Activated CD8-positive, alpha-beta memory T cell treated with anti-CD3 and anti-CD28 coated beads for 1 hour (primary cell): ENCODE measurements at places on chromosomes 4 and X.

GRCh38 chrX:70527053-70527452 lies 82.4 kb downstream of the DLG3 start:
- no peak for DNase-seq

DNA sequence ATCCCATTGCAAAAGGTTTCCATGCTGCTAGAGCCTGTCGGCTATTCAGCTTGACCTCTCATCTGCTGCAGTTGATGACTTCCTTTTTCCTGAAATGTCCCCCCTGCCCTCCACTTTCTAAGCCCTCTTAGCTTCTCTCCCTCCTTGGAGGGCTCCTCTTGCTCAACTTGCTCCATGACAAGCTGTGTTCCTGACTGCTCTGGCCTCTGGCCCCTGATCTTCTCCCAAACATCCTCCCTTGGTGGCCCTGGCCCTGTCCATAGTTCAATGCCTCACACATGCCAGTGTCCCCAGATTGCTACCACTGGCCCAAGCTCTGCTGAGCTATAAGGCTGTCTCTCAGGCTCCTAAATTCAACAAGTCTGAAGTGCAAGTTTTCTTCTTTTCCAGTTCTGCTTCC lies 29.6 kb downstream of the RASL11B start:
- no peak for DNase-seq

- DNase-seq, result no peak
Observed at GRCh38 chr4:189128341-189128740, 812.3 kb upstream of the FRG1 start.

- no peak for DNase-seq
Observed at GRCh38 chr4:63528256-63528991, 880.8 kb downstream of the TECRL start.

DNA sequence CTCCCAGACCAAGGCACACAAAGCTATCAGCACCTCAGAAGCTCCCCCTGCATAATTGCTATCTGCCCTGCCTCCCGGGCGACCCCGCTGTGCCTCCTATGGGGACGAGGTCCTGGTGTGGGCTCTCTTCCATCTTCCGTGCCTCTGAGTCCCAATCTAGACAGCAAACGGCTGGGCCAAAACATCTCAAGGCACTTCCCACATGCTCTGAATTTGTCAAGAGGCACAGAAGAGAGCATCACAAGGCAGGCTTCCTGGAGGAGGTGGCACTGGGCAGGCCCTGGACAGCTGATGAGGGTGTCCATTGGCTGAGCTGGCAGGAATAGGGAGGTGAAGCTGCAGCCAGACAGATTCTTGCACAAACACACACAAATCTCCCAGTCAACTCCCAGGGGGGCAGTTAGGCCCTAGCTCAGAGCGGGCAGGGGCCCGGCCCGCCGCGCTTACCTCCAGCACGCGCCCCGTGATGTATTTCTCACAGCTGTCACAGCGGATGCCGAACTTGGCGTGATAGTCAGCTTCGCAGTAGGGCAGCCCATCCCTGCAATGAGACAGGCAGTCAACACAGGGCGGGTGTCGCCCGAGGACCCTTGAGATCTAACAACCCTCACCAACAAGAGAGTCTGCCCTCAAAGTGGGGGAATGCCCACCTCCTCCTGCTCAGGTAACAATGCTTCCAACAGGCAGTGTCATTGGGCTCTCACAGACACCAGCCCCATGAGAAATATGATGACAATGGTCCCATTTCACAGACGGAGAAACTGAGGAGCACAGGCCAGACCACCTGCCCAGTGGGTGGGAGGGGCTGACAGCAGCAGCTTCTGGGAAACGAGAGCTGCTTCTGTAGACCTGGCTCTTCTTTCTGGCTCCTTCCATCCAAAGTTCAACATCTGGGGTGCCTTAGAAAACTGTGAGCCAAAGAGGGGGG lies 81.2 kb downstream of the ABLIM2 start:
- DNase-seq, result no peak

GRCh38 chrX:55450259-55450658 lies 1.7 kb upstream of the MAGEH1 start:
- no peak for DNase-seq

DNA sequence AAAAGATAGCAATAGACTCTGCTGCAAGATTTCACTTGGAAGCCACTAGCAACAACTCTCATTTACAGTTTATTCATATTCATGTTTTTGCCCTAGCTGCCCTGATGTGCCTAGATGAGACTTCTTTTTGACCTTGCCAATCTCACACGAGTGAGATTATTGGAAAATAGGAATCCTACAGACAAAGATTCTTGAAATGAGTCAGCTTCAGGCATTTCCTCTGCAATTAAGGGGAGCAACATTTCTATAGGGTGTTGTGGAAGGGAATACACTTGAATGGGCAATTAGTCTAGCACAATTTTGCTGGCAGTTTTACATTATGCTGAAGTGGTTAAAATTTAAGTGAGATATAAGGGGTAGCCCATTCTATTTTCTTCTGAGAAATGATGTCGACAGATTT lies 217.0 kb upstream of the FAT4 start:
- no peak for DNase-seq

DNA sequence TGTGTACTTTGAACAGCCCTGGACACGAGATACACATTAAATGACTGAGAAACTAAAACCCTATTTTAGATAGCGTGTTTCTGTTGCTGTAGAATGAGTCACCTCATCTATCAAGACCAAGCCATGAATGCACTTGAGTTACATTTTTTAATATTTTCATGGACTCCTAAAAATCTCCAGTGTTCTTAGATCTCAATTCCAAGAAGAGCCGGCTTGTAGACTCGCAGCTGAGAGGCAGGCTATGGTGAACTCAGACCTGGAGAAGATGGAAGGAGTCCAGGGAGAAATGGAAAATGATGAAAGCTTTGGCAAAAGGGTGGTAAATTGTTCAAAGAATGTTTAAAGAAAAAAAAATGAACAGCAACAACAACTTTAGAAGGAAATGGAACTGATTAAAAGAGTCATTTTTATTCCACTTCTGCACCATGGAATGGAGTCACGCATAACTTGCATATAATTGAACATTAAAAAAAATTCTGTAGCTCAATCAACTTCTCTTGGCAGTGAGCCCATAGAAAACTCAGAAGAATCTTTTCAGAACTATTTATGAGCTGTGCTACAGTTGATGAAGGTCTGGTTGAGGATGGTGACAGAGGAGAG lies 129.8 kb downstream of the MXRA5 start:
- DNase-seq, result no peak

GRCh38 chr4:86522349-86522748 lies 71.8 kb upstream of the PTPN13 start:
- DNase-seq, result no peak

DNA sequence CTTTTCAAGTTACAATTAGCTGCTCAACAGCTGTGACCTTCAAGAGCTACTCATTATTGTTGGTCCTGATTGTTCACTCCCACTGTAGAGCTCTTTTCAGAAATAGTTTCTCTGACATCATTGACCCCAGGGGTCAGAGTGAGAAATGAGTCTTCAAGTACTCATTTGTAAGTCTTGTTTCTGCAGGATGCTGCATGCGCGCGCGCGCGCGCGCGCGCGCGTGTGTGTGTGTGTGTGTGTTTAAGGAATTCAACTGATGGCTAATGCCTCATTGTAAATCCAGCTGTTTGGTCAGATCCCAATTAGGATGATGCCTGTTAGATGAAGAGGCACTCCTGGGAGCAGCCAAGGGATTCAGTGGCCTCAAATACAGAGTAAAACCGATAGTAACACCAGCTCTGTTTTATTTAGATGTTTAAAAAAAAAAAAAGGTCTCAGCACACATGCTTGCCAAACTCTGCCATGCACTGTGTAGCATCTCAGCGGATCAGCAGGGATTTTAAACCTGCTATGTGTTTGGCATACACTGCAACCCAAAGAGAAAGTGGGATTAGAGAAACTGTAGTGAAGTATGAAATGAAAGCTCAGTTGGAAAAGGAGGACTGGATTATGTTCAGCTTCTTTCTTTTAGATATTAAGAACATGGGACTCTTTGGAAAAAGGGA lies 332.3 kb downstream of the ADGRL3 start:
- no peak for DNase-seq

- no peak for DNase-seq
Observed at GRCh38 chr4:99572527-99573240, 1.9 kb upstream of the MTTP start.

GRCh38 chrX:131366407-131366806 lies 77.3 kb upstream of the IGSF1 start:
- no peak for DNase-seq

DNA sequence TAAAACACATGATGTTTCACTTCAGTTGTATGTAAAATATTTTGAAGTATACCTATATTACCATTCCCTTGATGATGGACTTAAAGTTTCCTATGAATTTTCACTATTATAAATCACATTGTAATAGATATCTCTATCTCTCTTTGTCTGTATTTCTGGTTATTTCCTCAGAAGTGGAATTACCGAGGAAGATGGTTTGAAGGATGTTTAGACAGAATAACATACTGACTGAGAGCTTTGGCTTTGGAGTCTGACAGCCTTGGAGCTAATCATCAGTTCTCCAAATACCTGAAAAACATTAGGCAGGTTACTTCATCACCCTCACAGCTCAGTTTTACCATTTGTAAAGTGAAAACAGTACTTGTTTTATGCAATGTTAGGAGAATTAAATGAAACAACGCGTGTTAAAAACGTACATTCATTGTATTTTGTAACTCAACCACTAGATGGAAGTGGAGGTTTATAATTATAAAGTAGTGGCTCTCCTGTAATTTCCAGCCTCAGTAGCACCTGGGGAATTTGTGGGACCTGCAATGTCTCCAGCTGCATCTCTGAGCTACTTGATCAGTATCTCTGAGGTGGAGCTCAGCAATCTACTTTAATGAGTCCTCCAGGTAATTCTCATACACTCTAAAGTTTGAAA lies 14.3 kb downstream of the JCHAIN start:
- DNase-seq, result no peak

DNA sequence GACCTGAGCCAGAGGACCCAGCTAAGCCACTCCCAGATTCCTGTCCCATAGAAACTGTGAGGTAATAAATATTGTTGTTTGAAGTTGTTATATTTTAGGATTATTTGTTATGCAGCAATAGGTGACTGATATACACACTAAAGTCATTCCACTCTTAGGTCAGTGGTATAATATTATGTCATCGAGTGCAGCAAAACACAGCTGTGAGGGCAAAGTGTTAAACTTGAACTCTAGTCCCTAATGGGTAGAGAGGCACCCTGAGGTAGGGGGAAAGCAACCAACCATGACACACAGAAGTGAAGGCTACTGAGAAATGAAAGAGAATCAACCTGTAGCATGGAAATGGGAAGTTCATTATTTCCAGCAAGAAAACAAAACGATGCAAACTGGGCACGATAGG lies 66.6 kb downstream of the ATXN3L start:
- DNase-seq, result no peak

DNA sequence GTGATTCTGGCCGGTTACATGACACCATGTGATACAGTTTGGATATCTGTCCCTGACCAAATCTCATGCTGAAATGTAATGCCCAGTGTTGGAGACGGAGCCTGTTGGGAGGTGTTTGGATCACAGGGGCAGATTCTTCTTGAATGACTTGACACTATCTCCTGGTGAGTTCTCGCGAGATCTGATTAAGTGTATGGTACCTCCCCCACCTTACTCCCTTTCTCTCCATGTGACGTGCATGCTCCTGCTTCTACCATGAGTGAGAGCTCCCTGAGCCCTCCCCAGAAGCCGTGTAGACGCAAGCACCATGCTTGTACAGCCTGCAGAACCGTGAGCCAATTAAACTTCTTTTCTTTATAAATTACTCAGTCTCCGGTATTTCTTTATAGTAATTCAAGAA lies 23.6 kb downstream of the CPE start:
- no peak for DNase-seq

DNA sequence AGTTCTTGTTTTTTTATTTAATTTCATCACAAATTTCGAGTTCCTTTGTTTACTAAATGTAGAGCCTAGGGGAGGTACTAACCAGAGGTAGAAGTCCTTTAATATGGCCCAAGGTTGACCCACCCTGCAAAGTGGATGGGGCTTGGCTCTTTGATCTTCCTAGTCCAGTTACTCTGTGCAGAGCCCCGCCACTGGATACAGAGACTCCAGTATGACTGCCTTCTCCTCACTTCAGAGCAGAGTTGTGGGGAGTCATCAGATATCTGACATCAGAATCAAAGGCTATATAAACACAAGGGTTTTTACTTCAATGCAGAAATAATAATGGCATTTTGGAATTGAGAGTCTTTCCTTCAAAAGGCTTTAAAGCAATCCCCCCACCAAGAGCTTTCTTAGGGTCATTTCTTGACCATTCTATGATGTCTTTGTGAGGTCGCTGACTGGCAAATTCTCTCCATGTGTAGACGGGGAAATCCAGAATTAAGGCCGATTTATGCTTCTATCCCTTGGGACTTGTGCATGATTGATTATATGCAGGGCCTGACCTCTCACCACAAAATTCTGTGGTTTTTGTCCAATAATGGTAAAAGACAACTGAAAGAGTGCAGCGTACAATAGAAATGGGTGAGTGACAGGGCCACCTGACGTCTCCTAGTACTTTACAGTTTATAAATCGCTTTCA lies 88.3 kb upstream of the CITED1 start:
- no peak for DNase-seq

- no peak for DNase-seq
Observed at GRCh38 chrX:35006361-35006760, 63.8 kb downstream of the FAM47B start.

DNA sequence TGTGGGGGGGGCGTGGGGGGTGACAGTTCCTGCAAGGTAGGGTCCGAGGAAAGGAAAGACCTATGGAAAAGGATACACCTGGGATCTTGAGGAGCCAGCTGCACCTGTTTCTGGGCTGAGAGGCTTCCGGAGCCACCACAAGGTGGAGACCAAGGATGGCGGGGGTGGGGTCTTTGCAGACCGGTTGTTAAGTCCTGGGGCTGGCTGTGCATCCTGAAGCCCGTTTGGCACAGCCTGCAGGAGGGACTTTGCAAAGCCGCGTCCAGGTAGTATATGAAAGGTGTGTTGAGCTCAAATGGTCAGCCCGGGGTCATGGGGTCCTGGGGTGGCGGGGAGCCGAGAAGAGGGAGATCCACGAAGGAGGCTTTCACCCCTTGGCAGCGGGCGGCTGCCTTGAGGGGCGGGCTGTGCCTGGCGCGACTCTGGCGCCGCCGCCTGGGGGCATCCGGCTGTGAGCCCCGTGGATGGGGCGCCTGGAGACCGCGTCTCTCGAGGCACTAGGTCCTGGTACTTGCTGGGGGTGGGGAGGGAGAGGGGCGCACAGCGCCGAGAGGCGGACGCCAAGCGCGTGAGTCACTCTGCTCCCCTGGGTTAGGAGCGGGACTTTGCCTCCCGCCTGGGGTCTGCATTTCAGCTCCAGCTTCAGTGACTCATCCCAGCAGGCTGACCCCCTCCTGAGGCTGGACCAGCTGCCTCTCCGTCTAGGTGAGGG lies 58.2 kb upstream of the DYNLT3 start:
- DNase-seq, result no peak
